ENCODE measurements at places on chromosomes 5 and 9.
A peak's percentile ranks its signal among the peaks of the same experiment; 100 is the strongest.

DNA sequence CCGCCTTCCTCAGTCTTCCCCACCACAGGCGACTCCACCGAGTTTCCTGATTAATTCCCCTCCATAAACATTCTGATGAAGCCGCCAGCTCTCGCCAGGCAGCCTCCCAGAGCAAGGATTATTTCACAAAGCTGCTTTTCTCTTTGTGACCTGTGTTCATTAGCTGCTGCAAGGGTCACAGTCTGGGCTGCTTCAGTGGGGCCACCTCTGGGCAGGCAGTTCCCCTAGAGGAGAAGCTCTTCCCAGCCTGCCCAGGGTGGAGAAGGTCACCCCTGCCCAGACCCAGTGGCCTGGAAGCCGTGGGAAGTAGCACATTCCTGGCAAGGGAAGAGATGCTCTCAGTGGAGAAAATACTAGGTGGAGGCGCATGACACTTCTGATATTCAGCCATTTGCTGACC, 58.4 kb upstream of the RAPGEF1 start:
- no peak for DNase-seq

DNA sequence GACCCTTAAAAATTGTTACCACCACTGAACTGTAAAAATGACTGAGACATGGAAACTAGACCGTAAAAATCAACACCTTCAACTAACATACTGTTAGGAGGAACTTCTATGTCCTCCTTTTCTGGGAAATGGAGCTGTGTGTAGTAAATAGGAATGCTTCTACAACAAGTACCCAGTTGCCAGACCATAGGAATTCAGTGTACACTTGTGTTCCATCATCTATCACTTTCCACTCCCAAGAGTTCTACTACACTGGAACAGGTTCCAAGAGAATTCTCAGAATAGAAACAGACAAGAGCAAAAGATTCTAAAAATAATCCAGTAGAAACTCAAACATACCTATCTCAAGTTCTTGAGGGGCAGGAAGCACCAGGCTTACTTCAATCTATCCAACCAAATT, 23.6 kb downstream of the UBAP2 start:
- no peak for DNase-seq

- DNase-seq = no peak
Observed at GRCh38 chr5:2172471-2172870, 289.7 kb upstream of the IRX4 start.

GRCh38 chr5:18379189-18379588, 744.9 kb downstream of the TAF11L14 start:
- no peak for DNase-seq

DNA sequence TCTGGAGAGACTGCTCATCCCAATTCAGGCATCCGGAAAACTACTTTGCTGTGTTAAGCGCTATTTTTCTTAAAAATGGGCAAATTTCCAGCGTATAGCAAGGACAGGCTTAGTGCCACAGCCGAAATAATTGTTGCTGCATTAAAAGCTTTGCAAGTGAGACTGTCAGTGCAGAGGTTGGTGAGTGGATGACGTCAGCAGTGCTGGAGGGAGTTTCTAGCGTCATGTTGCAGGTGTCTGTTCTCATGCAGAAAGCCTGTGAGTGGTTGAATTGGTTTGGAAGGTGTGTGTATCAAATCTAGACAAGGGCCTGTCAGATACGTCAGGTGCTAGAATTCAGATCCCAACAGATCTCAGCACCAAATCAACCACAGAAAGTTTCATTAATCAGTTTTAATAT, 204.4 kb downstream of the TRIO start:
- no peak for DNase-seq

DNA sequence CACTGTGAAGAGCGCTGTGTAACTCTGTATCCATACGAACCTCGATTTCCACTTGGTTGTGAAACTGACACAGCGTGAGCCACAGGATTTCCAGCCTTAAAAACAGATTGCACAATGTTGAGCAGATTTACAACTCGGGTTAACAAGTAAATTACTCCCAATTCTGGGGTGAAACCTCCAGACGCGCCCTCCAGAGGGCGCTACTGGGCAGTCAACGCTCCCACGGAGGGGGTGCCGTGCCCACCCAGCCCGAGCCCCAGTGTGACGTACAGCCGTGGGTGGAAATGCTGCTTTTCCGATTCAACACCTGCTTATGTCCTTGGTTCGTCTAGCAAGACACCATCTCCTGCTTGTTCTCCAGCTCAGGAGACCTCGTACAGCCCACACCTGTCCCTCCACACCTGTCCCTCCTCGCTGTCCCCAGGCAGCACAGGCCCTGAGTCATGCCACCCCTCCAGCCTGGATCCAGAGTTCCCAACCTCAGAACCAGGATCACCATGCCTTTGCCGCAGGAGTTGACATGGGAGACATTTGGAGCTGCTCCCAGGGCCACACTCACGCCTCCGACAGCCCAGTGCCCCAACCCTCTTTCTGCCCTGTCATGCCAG, 34.4 kb upstream of the SLC6A3 start:
- peak; percentile 87 for DNase-seq

- no peak for DNase-seq
Observed at GRCh38 chr5:91006713-91007112, 376.4 kb downstream of the ARRDC3 start.

GRCh38 chr5:95733107-95733665, 2.0 kb downstream of the RHOBTB3 start:
- DNase-seq = no peak

GRCh38 chr9:133558191-133559126, 24.0 kb downstream of the ADAMTSL2 start:
- peak; percentile 91 for DNase-seq

- no peak for DNase-seq
Observed at GRCh38 chr9:16625811-16626210, 244.7 kb downstream of the BNC2 start.

- no peak for DNase-seq
Observed at GRCh38 chr5:13107537-13107936, 837.0 kb downstream of the DNAH5 start.

- DNase-seq = no peak
Observed at GRCh38 chr9:93124793-93125192, 9.3 kb downstream of the NINJ1 start.

GRCh38 chr5:88877826-88878225, 5.2 kb downstream of the MEF2C start:
- no peak for DNase-seq

- DNase-seq = no peak
Observed at GRCh38 chr9:113616621-113617496, 153.3 kb downstream of the RGS3 start.

DNA sequence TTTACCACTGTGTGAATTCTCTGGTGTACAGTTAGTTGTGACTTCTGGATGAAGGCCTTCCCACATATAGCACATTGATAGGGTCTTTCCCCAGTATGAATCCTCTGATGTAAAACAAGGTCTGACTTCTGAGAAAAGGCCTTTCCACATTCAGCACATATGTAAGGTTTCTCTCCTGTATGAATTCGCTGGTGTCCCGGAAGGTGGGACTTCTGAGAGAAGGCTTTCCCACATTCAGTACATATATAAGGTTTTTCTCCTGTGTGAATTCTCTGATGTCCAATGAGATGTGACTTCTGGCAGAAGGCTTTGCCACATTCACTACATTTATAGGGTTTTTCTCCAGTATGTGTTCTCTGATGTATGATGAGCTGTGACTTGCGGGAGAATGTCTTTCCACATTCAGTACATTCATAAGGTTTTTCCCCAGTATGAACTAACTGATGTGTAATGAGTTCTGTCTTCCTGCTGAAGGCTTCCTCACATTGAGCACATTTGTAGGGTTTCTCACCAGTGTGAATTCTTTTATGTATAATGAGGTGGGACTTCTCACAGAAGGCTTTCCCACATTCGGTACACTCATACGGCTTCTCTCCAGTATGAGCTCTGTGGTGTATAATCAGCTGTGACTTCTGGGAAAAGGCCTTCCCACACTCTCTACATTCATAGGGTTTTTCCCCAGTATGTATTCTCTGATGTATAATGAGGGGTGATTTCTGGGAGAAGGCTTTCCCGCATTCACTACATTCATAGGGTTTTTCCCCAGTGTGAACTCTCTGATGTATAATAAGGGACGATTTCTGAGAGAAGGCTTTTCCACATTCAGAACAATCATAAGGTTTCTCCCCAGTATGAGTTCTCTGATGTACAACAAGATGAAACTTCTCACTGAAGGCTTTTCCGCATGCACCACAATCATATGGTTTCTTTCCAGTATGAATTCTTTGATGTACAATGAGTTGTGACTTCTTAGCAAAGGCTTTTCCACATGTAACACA, 9.1 kb downstream of the ZNF300 start:
- no peak for DNase-seq

Data from SK-N-SH (cell line).